Stimulated activated CD8-positive, alpha-beta memory T cell treated with anti-CD3 and anti-CD28 coated beads, Interleukin-4, amount 100 ng/mL, for 4 hours (primary cell): ENCODE measurements at places on chromosomes 7 and 10.

DNA sequence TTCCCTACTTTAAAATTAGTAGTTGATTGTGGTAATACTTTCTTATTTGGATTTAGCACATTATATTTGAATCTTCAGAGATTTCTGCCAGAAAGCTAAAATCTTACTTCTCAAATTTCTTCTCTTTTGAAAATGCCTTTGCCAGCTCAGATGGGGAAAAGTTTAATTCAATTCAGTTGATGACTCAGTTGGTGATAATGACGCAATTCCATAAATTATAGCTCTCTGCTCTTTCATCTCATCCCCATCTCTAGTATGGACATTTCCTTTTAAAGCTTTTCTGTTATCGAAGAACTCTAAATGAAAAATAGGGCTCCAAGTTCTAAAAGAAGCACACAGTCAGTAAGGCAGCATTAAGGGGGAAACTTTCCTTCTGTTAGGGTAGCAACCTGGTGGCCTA, 25.5 kb downstream of the RNLS start:
- DNase-seq, result no peak

DNA sequence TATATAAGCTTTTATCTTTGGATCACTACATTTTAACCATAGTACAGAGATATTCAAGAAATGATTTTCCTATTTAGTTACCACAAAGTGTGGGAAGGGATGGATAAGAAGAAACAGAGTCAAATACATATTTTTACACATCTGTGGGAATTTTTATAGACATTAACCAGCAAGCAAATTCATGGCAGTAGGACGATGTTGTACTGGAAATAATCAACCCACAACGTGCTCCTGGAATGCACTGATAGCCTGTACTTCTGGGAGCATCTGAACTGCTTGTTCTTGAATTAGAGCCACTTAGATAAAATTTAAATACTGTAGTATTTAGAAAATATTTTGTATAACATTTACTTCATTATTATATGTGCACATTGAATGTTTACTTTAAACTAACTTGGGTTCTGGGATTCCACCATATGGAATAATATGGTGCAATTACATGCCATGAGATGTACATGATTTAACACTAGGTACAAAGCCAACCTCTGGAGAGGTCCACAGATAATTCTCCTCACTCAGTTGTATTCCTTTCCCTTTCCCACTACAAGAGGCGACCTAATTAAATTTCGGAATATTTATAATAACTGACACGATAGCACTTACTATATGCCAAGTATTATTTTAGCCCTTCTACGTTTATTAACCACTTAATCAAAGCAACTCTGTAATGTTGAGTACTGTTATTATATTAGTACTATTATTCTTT, 164.9 kb upstream of the HGF start:
- DNase-seq, result no peak

GRCh38 chr7:34452363-34452762, 205.7 kb upstream of the NPSR1 start:
- DNase-seq, result no peak

- no peak for DNase-seq
These were observed 256.9 kb downstream of the MDFIC start for GRCh38 chr7:115178835-115179234.

GRCh38 chr7:149109969-149110368, 16.2 kb downstream of the ZNF425 start:
- no peak for DNase-seq

DNA sequence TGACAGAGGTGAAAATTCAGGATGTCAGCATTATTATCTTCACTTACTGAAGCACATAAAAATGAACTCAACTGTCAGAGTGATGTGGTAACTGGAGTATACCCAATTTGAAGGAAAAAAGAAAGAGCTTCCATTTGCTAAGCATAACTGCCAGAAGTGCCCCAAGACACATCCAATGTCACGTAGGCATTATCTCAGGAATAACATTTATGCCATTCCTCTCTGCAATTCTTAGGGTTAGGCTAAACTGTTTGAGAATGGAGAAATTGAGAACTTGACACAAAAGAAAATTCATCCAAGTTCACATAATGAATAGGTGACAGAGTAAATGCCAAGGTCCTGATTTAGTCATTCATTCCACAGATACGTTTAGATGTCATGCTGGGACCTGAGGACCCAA, 148.6 kb downstream of the GRM3 start:
- DNase-seq, result no peak

DNA sequence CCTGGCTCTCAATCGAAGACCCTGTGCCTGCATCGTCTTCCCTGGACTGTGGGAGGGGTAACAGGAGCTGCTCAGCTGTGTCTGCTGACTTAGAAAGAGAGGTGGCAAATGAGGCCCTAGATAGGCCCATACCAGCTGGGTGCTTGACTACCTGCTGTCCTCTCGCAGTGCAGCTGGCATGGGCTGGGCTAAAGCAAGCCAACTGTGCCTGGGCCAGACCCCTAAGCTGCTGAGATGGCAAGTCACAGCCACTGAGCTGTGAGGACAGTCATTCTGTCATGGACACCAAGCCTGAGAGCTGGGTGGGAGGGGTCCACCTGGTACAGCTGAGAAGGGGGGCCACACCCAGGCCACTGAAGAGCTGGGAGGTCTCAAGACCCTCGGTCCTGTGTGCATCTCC, 45.8 kb upstream of the AQP1 start:
- DNase-seq, result no peak

- no peak for DNase-seq
These were observed 143.2 kb downstream of the JAZF1 start for GRCh38 chr7:28037220-28038010.

DNA sequence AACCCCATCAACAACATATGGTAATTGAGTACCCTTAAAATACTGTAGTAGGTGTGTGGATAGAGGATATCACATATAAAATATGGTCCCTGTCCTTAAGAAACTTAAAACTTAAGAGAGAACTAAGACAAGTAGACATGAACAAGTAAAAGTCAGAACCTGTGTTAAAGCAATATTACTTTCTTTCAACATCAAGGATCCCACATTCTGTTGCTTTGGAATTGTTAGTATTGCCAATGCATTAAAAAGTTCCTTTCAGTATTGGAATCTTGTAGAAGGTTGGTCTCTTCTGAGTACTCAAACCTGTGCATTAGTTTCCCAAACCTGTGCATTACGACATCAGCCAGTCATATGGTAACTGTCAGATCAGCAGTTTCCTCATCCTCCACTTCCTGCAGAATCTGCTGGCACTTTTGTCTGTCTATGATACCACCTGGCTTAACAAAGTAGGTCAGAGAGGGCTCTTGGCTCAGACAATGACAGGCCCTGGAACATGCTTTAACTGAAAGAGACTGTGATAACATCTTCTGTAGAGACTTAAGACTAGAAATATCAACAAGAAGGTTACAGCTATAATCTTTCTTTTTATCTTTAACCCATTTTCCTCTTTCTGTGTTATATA, 56.5 kb downstream of the CCDC71L start:
- no peak for DNase-seq

DNA sequence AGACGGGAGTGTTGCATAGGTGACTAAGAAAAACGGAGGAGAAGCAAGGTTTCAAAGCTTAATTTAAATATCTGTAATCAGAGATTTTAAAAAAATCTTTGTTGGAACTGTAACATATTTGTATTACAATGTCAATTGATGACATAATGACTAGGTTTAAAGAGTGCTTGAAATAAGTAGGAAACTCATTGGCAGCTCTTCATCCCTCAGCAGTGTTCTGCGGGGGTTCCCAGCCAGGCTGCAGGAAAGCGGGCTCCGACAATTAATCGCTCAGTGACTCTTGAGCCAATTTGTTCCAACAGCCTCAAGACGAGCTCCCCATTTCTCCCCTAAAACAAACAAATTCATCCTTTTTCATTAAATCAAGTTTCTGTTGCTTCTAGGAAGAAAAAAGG, 22.6 kb downstream of the CPXM2 start:
- DNase-seq, result no peak

DNA sequence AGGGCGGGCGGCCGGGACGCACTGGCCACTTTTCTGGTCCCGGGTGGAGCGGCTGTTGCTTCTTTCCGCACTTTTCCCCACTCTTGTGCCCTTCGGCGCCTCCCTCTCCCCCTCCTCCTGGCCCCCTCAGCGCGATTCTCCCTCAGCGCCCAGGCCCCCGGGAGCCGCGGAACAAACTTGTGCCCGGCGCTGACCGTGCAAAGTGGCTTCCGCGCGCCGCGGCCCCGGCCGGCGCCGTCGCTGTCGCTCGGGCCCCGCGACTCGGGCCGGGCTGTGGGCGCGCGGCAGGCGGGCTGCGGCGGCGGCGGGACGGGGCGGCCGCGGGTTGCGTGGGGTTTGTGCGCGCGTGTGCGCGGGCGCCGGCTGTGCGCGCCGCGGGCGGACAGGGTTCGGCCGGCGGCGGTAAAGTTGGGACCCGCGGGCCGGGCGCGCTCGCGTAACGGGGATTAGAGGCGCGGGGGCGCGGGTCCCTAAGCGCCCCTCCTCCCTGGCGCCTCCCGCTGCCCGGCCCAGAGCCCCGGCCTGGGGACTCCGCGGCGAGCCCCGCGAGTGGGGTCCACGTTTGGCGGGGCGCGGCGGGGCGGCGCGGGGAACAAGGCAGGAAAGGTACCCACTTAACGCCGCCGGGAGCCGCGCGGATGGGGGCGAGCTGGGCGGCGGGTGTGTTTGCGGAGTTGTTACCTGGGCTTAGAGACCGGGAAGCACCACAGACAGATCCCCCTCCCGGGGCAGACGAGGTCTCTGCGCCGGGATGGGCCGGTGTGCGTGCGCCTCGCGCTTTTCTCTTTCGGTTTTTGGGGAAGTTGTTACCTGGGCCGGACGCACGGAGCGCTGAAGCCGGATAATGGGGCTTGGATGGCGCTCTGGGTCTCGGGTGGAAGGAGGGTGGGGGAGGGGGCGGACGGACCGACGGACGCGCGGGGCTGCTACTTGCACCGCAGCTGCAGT, 860 bp downstream of the ZEB1 start:
- DNase-seq, result no peak

- DNase-seq, result peak; percentile 10
These were observed 55.4 kb upstream of the LMTK2 start for GRCh38 chr7:98051118-98051744.

- DNase-seq, result peak; percentile 86
These were observed at the start of gene LIPA for GRCh38 chr10:89251409-89252224. Gene LIPA (minus strand): TSS chr10:89251775. CDS start chr10:89247648, 4,127 bp downstream.

GRCh38 chr7:41656366-41656765, 46.5 kb downstream of the INHBA start:
- DNase-seq, result no peak

DNA sequence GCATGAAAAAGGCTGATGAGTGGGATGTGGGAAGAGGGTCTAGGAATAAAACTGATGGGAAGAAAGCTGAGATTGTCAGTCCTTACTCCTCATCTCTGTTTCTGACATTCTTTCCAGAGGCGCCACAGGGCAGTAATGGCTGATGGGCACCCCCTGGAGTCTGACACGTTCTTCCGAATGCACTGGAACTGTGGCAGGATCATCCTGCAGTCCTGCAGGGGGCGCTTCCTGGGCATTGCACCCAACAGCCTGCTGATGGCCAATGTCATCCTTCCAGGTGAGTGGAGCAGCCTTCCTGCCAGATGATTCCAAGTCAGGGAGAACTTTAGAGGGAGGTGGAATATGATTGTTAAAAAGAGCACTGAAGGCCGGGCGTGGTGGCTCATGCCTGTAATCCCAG, 4.8 kb downstream of the FSCN3 start:
- no peak for DNase-seq

DNA sequence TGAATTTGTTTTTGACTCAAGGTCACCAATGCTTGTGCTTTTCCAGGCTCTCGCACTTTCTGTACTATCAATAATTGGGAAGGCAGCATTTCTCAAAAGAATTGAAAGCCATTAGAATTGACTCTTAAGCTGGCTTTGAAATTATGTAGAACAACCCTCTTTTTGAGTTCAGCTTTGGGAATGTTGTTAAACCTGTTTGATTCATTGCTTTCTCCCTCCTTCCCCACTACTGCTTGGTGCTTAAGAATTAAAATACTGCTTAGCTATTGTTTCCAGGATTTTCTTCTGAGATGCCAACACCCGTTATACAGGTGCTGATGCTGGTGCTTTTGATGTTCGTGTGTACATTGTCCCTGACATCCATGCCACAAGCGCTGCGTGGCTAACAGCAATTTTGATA, 15.5 kb upstream of the FZD8 start:
- no peak for DNase-seq

DNA sequence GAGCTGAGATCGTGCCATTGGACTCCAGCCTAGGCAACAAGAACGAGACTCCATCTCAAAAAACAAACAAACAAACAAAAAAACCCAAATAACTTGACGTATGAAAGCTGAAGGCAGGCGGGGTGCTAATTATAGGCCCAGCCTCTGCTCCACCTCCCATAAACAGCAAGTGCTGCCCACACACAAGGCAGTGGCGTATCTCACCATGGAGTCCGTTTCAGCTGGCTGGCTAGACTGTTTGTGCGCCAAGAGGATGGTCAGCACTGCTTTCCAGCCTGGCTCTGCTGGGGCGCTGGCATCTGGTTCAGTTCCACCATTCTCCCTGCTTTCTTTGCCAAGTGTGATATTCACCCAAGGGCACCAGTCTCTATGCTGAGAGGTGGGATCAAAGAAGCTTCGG, 29.1 kb downstream of the ZC3HC1 start:
- no peak for DNase-seq

GRCh38 chr7:19304086-19304485, 158.9 kb upstream of the FERD3L start:
- DNase-seq, result no peak

GRCh38 chr10:131804551-131805295, 96.1 kb upstream of the PPP2R2D start:
- no peak for DNase-seq

DNA sequence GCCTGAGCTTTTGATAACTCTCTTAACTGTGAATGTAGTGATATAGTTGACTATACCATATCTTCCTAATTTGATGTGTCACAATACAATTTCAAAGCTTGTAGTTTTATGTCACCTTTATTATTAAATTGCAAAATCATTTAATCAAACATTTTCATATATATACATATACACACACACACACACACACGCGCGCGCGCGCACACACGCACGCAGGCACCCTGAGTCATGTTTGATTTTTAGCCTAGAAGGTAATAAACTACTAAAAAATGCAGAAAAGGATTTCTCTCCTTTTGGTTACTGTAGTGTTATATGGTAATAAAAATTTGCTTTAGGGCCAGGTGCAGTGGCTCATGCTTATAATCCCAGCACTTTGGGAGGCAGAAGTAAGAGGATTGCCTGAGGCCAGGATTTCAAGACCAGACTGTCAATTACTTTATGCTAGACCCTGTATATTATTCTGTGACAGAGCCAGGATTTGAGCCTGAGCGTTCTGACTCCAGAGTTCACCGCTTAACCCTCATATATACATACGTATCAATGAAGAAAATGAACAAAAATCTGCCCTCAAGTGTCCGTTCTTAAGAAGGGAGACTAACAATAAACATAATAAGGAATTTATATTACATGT, 89.6 kb downstream of the PODXL start:
- no peak for DNase-seq

DNA sequence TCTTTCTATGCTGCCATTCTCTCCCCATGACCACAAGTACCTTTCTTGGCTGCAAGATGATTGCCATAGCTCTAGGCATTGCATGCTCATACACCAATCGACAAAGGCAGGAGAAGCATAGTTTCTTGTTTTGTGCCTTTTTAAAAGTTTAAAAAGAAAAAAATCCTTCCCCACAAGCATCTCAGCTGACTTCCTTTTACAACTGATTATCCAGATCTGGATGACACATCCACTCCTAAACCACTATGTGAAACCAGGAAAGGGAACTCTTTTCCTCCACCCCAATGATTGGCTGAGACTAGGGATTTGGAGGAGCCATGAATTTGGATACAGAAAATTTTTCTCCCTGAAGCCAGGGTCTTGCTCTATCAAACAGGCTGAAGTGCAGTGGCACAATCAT, 14.5 kb upstream of the LRRC4 start:
- DNase-seq, result no peak
